SW480 (cell line): ENCODE measurements at places on chromosomes 3 and 15.

DNA sequence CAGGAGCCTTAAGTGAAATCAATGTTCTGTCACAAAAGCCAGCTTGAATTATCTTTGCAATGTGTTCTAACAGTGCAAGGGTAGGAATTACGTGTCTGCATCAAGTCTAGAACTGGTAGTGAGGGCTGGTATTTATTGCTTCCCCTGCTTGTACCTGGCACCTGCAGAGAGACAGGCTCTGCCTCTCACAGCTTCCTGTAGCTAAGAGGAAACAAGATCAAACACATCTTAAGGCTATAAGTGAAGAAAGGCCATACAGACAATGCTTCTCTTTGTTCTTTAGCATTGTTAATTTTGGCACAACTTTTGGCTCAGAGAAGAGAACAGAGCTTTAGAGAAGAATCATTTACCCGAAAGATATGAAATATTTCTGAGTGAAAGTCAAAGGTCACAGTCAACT, 479.9 kb downstream of the GRM7 start:
- no peak for DNase-seq

- no peak for DNase-seq
These were observed 429 bp upstream of the C3orf80 start for GRCh38 chr3:160224811-160225175.

- no peak for DNase-seq
These were observed 25.6 kb downstream of the DCUN1D1 start for GRCh38 chr3:182954553-182955235.

- DNase-seq, result no peak
These were observed 174.3 kb downstream of the XXYLT1 start for GRCh38 chr3:195096484-195097330.

DNA sequence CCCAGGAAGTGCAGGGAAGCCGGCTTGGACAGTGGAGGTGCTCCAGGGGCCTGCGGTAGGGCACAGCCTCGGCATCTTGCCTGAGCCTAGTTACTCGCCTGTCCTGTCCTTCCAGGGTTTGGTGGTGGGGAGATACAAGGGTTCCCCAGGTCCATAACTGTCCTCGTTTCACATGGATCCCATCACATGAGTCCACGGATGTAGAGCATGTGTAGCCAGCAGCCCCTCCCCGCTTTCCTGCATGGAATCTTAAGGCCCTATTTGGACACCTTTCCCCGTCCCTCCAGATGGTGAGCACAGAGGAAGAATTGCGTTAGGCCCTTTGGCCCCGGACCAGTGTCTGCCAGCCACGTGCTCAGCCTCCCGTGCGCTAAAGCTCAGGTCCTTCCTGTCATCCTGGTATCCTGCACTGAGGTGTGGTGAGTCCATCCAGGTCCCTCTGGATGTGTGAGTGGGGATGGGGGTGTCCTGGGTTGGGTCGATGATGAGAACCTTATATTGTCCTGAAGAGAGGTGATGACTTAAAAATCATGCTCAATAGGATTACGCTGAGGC, 230.4 kb downstream of the SNRPN start:
- no peak for DNase-seq

GRCh38 chr15:65971741-65971995, 102.4 kb downstream of the RAB11A start:
- no peak for DNase-seq

DNA sequence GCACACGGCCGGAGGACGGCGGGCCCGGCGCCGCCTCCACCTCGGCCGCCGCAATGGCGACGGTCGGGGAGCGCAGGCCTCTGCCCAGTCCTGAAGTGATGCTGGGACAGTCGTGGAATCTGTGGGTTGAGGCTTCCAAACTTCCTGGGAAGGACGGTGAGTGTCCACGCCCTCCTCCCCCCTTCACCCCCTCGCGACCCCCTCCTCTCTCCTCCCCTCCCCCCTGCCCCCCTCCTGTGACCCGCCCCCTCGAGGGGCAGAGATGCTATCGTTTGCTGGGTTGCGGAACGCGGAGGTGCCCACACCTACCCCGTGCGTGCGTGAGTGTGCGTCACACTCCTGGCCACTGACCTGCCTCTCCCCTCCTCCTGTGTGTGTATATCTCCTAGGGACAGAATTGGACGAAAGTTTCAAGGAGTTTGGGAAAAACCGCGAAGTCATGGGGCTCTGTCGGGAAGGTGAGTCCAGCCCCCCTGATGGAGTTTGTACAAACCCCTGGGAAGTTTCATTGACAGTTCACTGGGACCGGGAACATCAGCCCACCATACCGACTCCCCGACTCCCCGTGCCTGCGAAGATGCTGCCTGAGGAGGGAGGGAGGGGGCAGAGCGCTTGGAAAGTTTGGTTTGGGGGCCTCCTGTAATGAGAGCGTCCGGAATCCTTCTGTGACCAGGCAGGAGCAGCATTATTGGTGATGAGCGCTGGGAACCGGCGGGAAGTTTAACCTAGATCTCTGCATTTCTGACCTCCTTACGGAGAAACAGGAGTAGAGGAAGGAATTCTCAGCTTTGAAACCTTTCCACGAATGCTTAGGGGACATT, 795 bp upstream of the SCAANT1 start:
- DNase-seq, result peak; percentile 67

DNA sequence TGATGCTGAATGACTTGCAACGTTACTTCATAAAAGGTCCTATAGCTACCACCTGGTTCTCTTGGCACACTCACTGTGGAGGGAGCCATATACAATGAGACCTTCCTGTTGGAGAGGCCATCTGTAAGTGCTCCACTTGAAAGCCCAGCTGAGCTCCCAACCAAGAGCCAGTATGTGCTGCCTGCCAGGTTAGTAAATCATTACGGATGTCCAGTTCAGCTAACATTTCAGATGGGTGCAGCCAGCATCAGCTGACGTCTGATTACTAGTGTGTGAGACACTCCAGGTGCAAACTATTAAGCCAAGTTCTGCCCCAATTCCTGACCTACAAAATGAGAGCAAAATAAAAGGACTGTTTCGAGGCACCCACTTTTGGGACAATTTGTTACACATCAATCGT, 274.4 kb upstream of the ROBO2 start:
- DNase-seq, result no peak

DNA sequence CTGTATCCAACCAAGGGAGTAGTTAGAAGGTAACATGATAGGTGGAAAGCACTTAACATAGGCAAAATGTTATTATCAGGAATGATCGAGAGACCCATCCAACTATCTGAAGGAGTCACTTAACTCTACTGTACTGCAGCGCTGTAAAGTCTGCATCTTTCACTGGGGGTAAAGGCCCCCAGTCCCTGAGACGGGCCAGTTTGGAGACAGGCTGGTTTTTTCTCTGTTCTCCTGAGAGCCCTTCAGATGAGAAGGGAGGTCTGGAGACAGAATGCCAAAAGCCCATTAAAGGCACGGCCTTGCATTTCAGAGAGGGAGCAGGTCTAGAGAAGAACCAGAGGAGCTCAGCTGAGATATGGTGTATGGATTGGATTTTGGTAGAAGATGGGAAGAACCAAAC, 71.3 kb upstream of the CGNL1 start:
- no peak for DNase-seq

DNA sequence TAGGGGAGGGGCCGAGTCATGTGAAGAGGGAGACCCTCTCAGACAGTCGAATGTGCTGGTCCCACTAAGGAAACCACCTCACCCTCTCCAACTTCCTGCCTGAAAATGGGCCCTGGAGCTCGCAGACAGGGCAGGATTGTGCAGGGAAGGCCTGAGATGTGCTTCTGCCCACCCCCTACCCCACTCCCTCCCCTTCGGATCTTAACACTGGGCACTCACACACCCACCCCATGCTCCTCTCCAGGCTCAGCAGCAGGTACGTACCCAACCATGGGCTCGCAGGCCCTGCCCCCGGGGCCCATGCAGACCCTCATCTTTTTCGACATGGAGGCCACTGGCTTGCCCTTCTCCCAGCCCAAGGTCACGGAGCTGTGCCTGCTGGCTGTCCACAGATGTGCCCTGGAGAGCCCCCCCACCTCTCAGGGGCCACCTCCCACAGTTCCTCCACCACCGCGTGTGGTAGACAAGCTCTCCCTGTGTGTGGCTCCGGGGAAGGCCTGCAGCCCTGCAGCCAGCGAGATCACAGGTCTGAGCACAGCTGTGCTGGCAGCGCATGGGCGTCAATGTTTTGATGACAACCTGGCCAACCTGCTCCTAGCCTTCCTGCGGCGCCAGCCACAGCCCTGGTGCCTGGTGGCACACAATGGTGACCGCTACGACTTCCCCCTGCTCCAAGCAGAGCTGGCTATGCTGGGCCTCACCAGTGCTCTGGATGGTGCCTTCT, 20.0 kb downstream of the ATRIP start:
- no peak for DNase-seq

- DNase-seq, result no peak
These were observed 104.4 kb upstream of the UBE3A start for GRCh38 chr15:25543196-25543595.

GRCh38 chr15:75578948-75579920, at the start of gene PTPN9:
Gene PTPN9, minus strand, starts transcription at chr15:75579315. Its CDS starts 539 bp downstream, at chr15:75578776.
- peak; percentile 65 for DNase-seq

GRCh38 chr15:92466834-92467233, 73.2 kb downstream of the ST8SIA2 start:
- no peak for DNase-seq

GRCh38 chr3:36709826-36710365, 54.5 kb downstream of the DCLK3 start:
- DNase-seq, result no peak

GRCh38 chr3:83807511-83807910, 1151.3 kb upstream of the CADM2 start:
- DNase-seq, result no peak

DNA sequence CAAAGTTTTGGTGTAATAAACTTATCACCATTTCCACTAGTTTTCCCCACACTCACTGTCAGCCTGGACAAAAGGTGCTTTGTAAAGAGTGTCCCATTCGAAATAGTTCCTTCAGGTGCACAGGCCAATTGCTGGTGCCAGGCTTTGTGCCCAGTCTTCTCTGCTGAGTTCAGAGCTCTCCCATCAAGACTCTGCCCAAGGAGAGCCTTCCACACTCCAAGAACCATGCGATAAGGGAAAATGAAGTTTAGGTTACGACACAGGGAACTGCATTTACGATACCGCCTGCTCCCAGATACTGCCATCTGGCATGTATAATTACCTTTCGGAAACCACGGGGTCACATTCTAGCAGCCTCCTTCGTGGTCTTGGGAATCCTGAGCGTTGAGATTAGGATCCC, 379.6 kb downstream of the MECOM start:
- no peak for DNase-seq

GRCh38 chr3:184133840-184134745, 1.1 kb upstream of the EIF2B5 start:
- DNase-seq, result peak; percentile 93

DNA sequence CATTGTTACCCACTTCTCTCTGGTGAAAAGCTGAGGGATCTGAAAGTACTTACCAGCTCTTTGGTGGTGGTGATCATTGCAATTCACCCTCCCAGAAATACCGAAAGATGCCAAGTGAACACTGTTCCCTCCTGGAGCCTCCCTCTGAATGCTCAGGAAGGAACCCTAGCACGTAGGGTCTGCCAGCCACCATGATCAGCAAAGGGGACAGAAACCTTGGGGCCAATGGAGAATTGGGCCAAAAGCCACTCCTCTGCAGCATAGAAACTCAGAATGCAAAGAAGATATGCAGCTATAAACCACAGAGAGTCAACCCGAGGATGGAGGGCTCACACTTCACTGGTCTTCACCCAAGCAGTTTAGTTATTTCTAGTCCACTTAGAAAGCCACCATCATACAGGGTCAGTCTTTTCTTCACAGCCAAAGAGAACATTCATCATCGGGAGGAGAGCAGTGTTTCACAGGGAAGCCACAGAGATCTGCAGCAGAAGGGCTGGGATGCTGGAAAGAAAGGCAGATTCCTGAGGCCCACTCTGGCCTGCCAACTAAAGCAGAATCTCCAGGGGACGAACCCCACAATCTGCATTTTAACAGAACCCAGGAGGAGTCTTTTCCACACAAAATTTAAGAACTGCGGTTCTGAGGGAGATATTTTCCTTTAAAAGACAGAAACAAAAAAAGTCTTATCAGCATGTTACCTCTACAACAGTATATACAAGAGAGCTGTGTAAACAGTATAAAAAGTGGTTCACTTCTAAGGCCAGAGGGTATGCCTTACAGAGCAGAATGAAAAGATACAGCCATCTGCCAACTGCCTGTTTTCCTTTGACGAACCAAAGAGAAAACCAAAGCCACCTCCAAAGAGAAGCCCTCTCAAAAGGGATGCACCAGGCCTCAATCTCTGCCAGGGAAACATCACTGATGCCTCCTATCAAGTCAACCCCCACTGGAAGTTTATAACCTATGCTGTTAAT, 11.3 kb downstream of the TBC1D2B start:
- no peak for DNase-seq

DNA sequence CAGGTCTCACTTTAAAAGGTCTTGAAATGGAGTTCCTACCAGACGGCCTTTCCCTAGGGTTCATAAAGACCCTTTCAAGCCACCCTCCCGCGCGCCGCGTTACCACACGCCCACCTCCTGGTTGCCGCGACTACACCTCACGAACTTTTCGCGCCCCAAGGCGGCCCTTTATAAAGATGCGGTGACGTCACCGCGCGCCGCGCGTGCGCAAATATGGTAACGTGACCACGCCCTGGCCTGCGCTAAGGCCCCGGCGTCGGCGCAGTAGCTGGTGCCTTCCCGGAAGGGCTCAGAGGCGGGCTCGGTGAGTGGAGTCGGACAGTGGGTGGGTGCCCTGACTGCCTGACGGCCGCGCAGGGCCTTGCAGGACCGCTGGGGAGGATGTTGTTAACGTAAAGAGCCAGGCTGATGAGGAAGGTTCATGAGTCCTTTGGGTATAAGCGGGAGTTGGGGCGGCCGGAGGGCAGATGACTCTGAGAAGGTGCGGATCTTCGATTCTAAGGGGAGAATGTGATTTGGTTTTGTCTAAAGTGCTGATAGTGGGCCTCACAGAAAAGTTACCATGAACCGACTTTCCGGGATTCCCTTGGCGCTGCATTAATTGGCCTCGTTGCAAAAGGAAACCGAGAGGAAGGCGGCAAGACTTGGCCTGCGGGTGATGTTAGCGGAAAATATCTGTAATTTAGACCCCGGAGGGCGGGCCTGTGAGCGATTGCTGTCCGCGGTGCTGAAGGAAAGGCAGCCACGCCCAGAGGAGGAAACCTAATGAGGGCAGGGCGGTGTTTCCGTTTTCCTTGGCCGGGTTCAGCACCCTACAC, 54.4 kb downstream of the FEZF2 start:
- DNase-seq, result no peak

GRCh38 chr15:95327183-95327525, 1003.3 kb upstream of the NR2F2 start:
- DNase-seq, result no peak

- peak; percentile 64 for DNase-seq
These were observed 21.4 kb downstream of the TBC1D2B start for GRCh38 chr15:78055919-78056713.

GRCh38 chr3:158864492-158864891, 62.6 kb downstream of the MFSD1 start:
- no peak for DNase-seq
